ENCODE measurements at places on chromosomes 12 and 14.

GRCh38 chr12:70691018-70691672 lies 53.9 kb upstream of the PTPRB start:
- DNase-seq: peak; percentile 50

GRCh38 chr12:82804601-82805000 lies 117.9 kb downstream of the TMTC2 start:
- no peak for DNase-seq

DNA sequence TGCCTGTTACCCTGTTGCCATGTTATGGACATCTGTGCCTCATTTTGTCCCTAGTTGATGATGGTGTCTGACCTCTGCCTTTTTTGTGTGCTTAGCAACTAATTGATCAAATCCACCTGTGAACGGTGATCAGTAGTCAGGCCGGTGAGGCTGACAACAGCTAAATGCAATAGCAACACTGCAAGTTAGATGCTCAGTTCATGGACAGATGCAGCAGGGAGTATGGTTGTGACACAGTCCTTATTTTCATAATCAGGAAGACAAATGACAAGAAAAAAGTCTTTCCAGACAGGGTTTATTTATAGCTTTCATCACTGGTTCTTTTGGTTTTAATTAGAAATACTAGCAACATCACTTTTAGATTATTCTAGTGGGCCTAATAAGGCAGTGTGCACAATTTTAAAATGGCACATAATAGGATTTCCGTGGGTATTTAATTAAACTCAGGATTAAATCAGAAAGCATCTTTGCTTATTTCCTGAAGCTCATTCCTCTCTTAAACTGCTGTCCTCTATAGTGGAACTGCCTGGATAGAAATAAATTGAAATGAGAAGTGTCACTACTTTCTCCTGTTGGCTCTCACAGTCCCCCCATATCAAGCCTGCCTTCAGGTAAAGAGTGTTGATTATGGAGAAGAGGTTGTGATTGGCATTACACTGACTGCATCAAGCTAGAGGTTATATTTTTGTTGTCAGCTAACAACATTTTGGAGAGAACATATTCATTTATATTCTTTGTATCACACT lies 281.1 kb upstream of the NAV3 start:
- DNase-seq: no peak

DNA sequence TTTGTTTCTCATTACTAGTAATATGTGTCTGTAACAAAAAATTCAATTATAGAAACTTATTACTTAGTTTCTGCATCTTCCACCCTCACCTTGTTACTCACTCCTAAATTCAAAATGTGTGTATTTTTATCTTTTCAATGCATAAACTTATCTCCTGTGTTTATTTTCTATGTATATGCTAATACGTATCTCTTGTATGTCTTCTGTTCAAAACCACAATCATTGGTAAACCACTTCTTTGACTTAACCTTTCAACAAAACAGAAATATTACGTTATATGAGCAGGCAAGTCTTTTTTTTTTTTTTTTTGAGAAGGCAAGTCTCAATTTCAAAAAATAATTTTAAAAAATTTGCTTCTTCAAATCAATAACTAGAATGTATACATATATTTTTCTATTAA lies 39.2 kb upstream of the RPH3A start:
- no peak for DNase-seq

GRCh38 chr12:62210422-62210821 lies 49.8 kb upstream of the USP15 start:
- peak; percentile 25 for DNase-seq

- no peak for DNase-seq
These were observed 331.9 kb upstream of the DIO2 start for GRCh38 chr14:80543211-80543610.

- no peak for DNase-seq
These were observed 1221.0 kb downstream of the AACS start for GRCh38 chr12:126286203-126286602.

- DNase-seq: peak; percentile 88
These were observed 22.4 kb downstream of the MAPK1IP1L start for GRCh38 chr14:55073856-55074255.

- no peak for DNase-seq
These were observed 33.4 kb downstream of the CRADD start for GRCh38 chr12:93710574-93710926.

DNA sequence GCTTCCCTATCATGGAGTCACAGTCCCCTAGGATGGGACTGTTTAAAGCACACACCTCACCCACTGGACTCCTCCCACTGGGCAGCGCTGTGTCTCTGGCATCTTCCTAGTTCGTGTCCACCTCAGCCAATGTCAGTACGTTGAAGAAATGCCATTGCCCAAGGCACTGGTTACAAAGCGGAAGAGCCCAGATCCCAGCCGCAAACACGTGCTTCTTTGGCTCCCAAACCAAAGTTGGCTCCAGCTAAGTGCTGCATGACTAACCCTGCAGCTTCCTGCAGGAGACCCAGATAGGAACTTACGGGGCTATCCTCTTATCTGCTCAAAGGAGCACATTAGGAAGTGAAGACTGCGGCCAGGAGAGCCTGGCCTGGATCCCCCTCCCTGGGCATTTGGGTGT lies 9.3 kb downstream of the SYNE3 start:
- peak; percentile 76 for DNase-seq

- no peak for DNase-seq
These were observed 82.3 kb downstream of the PUS7L start for GRCh38 chr12:43676183-43676813.

DNA sequence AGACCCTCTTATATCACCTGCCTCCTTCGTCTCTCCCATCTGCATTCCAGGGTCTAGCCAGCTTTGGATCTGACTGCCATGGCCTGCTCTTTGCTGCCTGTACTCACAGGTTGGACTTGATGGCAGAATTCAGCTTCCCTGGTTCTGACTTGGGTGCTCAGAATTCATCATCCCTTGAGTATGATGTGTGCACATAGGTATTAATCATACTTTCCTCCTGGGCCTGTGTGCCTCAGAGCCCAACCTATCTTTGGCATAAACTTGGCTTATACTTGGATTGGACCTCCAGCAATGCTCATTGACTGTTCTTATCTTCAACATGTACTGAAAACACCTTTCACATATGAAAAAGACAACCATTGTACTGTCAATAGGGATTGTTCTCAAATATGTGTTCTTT lies 70.7 kb upstream of the LMNTD1 start:
- no peak for DNase-seq

DNA sequence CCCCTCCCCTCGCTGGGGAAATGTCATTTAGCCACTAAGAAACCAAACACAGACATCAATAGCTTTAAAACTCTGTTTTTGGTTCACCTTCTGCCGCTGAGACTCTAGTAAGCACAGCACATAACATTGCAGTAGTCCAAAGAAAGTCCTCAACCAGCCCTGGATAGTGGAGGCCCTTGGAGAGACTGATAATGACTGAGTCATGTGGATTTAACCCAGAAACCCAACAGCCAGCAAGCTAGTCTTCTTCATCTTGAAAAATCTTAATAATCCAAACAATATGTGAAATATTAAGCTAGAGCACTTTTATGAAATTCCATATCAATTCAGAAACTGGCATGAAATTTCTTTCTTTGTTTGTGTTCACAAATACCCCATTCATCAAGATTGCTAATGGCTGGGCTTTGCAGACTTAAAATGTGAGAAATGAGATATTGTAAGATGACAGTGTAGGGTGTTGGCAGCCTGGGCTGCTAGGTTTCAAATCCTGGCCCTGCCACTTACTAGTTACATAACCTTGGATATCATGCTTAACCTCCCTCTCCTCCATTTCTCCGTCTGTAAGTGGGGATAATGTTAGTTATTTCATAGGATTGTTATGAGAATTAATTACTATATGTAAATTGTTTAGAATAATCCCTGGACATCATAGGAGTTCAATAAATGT lies 40.1 kb downstream of the RERG start:
- DNase-seq: peak; percentile 31

DNA sequence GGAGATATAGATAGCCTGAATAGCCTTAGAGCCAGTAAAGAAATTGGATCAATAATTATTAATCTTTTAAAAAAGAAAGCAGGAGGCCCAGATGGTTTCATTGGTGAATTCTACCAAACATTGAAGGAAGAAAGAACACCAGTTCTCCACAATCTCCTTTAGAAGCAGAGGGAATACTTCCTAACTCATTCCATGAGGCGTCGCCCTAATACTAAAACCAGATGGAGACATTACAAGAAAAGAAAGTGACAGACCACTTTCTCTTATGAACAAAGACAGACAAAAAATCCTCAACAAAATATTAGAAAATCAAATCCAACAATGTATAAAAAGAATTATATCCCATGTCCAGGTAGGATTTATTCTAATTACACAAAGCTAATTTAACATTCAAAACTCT lies 362.6 kb downstream of the BCAT1 start:
- DNase-seq: peak; percentile 13

- DNase-seq: no peak
These were observed 21.5 kb downstream of the CCDC88C start for GRCh38 chr14:91396013-91396660.

GRCh38 chr12:6925540-6926279 lies 2.0 kb upstream of the ATN1 start:
- peak; percentile 90 for DNase-seq

GRCh38 chr14:88505621-88506020 lies 49.2 kb downstream of the PTPN21 start:
- no peak for DNase-seq

- DNase-seq: no peak
These were observed 20.7 kb downstream of the C12orf42 start for GRCh38 chr12:103475073-103475472.

DNA sequence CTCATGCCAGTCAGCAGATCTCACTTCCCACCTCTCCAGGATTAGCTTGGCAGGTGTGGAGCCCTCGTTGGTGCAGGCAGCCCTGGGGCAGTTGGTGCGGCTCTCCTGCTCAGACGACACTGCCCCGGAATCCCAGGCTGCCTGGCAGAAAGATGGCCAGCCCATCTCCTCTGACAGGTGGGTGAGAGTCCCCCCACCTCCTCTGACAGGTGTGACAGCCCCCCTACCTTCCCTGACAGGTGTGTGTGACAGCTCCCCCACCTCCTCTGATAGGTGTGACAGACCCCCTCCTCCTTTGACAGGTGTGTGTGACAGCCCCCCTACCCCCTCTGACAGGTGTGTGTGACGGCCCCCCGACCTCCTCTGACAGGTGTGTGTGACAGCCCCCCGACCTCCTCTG lies 26.3 kb downstream of the PAPLN start:
- DNase-seq: no peak

DNA sequence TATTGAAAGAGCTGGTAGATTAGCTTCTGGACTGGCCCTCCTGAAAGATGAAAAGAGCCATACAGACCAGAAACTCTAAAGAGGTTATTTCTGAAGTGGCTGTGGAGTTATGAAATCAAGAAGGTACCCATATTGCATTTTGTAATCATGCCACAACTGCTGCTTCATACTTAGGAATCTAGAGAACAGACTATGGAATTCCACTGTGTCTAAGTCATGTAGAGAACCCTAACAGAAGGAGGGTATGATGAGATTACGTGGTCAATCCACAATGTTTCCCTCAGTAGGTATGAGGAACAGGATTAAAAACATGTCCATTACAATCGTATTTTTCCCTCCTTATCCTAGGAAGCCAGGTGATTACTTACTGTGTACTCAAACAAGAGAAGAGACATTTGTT lies 708.8 kb downstream of the RERGL start:
- DNase-seq: no peak

- DNase-seq: peak; percentile 15
These were observed 57.6 kb downstream of the BRMS1L start for GRCh38 chr14:35883677-35884293.

- no peak for DNase-seq
These were observed 38.1 kb downstream of the CCDC88C start for GRCh38 chr14:91379579-91379932.

DNA sequence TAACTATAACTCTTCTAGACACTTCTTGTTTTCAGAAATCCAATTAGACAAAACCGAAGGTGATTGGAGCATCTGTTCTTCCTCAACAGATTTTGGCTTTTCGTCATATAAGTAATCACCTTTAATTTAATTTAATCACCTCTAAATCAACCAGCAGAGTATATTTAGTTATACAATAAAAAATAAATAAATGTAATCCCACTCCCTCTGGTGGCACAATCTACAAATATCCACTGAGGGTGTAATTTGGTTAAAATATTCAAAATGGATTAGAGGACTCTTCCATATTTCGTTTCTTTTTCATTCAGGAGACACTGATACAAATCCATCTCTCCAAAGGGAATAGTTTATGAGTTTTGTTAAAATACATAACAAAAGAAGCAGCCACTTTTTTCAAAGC lies 18.3 kb upstream of the SLC35F4 start:
- DNase-seq: no peak

DNA sequence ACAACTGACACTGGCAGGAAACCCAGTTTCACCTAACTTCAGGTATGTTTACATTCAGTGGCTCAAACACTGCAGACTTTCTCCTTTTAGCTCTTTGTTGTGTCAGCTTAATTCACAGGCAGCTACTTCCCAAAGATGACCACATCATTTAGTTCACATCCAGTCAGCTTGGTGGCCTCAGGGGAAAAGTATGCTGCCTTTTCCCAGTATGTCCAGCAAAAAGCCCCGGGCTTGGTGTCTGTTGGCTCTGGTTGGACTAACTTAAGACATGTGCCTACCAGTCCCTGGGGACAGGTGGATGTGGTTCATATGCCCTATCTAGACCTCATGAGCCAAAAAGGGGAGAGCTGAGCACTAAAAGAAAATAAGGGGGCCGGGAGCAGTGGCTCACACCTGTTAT lies 56.4 kb downstream of the GOLGA5 start:
- no peak for DNase-seq

GRCh38 chr14:42884100-42884499 lies 1277.4 kb downstream of the LRFN5 start:
- peak; percentile 86 for DNase-seq

DNA sequence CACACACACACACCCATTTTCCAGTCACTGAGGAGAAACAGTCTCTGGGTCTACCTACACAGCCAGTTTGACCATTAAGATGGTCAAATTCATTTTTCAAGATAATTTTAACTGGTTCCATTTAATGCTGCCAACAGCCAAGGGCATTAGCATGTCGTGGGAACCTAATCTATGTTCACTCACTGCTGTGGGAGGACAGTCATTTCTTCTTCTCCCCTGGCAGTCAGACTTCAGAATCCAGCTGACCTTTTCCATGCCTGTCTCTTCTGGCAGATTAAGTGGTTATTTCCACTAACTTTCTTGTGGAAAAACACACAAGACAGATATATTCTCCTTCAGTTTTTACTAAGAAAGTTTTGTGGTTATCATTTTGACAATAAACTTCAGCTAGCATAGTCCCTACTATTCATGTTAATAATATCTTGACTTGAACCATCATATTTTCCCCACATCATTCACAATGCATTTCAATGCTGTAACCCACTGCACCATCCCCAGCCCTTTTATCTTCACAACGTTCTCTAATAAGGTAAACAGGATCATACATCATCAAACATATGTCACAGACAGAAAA lies 82.2 kb downstream of the DAD1 start:
- DNase-seq: no peak

- DNase-seq: no peak
These were observed 6.4 kb upstream of the CFAP251 start for GRCh38 chr12:121911824-121912585.

- DNase-seq: peak; percentile 35
These were observed 27.6 kb downstream of the PMCH start for GRCh38 chr12:102169922-102170621.

GRCh38 chr14:94396628-94397225 lies 8.3 kb upstream of the SERPINA1 start:
- no peak for DNase-seq

GRCh38 chr14:91679273-91679672 lies 52.6 kb downstream of the CATSPERB start:
- no peak for DNase-seq

- DNase-seq: no peak
These were observed 129.6 kb downstream of the LMNTD1 start for GRCh38 chr12:25423355-25424050.

All from fibroblast of upper back skin (primary cell).